ENCODE measurements at places on chromosomes 3 and 15. TPM values are rescaled to one million over a fixed set of nuclear protein-coding genes. Genes with fewer than 3 reads are reported as not detected.

Gene ZNF620
- 9.2 TPM for polyA plus RNA-seq

Gene ANKRD63
- polyA plus RNA-seq, result not detected

Gene ABTB1
- polyA plus RNA-seq, result 29.0 TPM

Gene GOLGA8G
- not detected for polyA plus RNA-seq

Gene ZNF774
- 6.2 TPM for polyA plus RNA-seq

Gene CYP1A1
- polyA plus RNA-seq, result 0.54 TPM

Gene IQCF5
- not detected for polyA plus RNA-seq

Gene KLHL6
- 1.4 TPM for polyA plus RNA-seq

Gene LIPH
- 3.6 TPM for polyA plus RNA-seq
